Activated T-cell treated with anti-CD3 and anti-CD28 coated beads, Interleukin-2, amount 50 U/mL, for 72 hours (primary cell): ENCODE measurements at places on chromosomes 7 and 10. TPM values are rescaled to one million over a fixed set of nuclear protein-coding genes. Genes with fewer than 3 reads are reported as not detected.

ACBD5 gene
- total RNA-seq: 23.2 TPM

KAT6B gene
- total RNA-seq: 29.8 TPM

NUDT13 gene
- 0.60 TPM for total RNA-seq

SFTPD gene
- total RNA-seq: not detected

LIMK1 gene
- total RNA-seq: 18.8 TPM

PRRT4 gene
- 0.14 TPM for total RNA-seq

CCDC172 gene
- total RNA-seq: not detected

KAZALD1 gene
- 0.49 TPM for total RNA-seq
